ENCODE measurements at places on chromosomes 3 and 15.

DNA sequence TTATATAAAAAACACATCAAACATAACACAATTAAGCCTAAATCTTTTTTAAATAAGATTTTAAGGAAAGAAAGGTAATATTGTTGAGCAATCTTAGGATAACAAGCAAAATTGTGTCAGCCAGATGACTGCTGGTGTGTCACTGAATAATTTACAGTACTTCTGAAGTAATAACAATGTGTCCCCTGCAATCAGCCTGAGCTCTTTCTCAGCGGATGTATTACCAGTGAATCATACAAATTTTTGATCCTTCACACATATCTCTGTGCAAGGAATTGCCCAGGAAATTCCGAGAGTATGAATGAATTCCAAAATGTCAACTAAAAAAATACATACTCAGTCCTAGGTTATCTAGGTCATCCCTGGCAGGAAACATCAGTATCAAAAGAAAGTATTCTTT lies 76.6 kb upstream of the PTX3 start:
- DNase-seq: no peak

DNA sequence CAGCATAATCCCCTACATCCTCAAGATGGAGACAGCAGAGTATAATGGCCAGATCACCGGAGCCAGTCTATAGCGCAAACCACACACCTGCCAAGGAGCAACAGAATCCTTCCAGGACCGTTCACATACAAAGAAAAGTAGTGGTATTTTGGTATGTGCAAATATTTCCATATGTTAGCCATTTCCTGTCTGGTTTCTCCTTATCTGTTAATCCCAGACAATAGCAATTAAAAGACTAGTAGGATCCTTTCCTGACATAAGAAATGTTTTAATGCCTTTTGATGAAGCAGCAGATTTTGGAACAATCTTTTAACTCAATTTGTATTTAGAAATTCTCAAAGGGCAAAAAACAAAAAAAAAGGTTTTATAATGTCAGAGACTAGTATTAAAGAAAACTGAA lies 22.2 kb downstream of the MRPS25 start:
- no peak for DNase-seq

GRCh38 chr3:53592862-53593261 lies 98.5 kb downstream of the CACNA1D start:
- DNase-seq: no peak

GRCh38 chr15:58257776-58258325 lies 119.7 kb downstream of the AQP9 start:
- no peak for DNase-seq

DNA sequence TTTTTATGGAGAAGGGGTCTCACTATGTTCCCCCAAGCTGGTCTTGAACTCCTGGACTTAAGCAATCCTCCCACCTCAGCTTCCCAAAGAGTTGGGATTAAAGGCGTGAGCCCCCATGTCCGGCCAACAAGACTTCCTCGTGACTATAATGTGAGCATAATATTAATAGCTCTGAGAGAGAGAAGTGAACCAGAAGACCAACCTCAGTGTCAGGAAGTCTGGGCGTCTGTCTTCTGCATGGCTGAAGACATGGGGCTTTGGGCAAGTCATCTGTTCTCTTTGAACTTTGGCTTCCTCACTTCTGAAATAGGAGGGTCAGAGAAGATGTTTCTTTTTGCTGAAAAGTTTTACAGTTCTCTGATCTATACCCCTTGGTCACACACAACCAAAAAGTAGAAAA lies 92.1 kb downstream of the SLC49A4 start:
- no peak for DNase-seq

- no peak for DNase-seq
Observed at GRCh38 chr3:147408188-147409100, 721 bp upstream of the ZIC1 start.

GRCh38 chr3:194204042-194204987 lies 68.4 kb downstream of the HES1 start:
- no peak for DNase-seq

DNA sequence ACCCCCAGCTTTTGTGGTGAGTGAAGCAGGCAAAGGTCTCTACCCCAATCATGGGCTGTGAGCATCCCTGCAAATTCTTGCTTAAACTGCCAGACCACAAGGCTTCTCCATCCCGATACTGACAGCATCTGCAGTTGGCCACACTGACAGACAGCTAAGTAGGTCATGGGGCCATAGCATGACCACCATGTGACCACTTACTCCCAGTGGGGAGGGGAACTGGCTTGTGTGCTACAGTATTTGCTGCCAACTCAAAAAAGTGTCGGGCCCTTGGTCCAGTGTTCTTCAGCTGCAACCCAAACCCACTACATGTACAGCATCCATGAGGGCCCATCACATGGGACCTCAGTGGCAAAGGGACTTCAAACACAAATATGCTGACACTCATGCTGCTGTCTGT lies 103.4 kb downstream of the SEC22A start:
- DNase-seq: no peak

GRCh38 chr3:63528325-63529000 lies 124.0 kb upstream of the SNTN start:
- no peak for DNase-seq

DNA sequence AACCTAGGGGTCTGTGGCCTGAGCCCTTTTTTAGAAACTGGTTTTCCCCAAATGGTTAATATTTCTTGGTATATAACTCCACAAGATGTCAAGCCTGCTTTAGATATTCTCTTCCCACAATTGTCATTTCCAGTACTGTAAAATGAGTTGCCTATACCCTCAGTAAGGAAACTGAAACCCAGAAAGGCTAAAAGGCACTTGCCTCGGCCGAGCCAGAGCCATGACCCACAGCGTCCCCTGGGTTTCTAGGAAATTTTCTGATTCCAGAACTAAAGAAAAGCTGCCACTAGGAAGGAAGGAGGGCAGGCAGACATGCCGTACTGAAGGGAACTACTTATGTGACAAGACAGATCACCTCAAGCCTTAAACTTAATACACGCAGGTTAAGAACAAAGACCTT lies 59.1 kb downstream of the ATP8B4 start:
- no peak for DNase-seq

- no peak for DNase-seq
Observed at GRCh38 chr15:33677238-33677830, 291.0 kb upstream of the CHRM5 start.

DNA sequence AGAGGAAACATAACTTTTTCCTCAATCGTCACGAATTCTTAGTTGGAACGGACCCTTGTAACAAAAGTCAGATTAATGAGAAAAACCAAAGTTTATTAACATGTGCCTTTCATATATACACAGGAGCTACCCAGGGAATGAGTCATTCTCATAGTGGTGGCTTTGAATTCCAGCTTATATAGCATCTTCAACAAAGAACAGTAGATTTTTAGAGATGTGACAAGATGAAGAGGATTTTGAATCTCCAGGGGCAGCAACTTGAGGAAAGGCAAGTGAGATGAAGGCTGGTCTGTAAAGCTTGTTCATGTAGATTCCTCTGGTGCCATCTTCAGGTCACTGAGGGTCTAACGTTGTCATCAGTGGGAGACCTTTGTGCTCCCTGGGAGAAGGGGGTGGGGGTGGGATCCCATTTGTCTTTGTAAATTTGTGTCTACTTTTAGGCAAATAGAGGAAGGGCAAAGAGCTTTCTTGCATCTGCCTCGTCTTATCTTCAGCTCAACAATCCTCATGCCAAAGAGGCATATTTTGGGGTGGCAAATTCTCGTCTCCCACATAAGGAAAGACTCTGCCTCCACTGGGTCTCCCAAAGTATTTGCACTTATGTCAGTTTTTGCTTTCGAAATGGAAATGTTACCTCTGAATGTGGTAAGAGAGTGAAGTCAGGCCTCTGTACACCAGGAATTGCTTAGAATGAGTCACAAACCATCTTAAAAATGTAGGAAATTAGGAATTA lies 29.5 kb downstream of the CLEC3B start:
- DNase-seq: no peak

DNA sequence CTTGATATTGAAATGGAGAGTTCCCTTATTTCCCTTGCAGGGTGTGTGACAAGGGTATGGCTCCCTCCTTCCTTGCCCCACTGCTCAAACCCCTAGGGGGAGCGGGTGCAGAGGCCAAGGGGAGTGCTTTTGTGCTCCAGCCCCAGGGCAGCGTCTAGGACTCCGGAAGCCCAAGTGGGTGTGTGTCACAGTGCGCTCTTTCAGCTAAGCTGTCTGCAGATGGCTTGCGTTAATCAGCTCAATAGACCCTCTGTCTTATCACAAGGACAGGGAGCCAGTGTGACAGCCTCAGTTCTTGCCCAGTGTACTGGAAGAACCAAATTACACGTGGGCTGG lies 523.6 kb upstream of the LMCD1 start:
- no peak for DNase-seq

DNA sequence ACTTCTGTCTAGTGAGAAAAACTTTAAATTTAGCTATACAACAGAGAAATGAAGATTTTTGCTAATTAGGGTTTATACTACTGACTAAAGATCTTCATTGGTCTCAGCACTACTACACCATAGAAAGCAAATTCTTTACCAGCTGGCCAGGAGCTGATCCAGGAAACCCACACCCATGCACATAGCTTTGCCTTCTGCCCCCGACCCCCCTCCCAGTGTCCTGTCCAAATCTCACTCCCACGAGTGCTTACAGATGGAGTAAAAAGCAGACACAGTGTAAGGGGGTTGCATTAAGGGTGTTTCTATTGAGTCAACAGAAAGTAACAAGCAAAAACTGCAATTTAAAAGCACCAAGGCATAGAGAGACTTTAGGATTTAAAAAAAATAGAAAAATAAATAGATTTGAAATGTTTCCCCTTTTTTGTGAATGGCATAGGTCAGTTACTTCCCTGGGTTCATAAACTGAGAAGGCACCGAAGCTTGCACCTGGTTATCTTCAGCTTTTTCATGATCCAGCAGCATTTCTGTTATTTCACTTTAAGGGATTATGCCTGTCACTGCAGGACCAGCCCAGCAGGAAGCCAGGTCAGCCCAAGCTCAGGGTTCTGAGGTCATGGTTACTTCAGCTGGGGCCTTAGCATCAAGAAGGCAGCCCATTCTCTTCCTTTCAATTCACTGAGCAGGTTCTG lies 124.3 kb downstream of the CTNNB1 start:
- DNase-seq: no peak

- no peak for DNase-seq
Observed at GRCh38 chr15:73114064-73114463, 61.8 kb downstream of the NEO1 start.

DNA sequence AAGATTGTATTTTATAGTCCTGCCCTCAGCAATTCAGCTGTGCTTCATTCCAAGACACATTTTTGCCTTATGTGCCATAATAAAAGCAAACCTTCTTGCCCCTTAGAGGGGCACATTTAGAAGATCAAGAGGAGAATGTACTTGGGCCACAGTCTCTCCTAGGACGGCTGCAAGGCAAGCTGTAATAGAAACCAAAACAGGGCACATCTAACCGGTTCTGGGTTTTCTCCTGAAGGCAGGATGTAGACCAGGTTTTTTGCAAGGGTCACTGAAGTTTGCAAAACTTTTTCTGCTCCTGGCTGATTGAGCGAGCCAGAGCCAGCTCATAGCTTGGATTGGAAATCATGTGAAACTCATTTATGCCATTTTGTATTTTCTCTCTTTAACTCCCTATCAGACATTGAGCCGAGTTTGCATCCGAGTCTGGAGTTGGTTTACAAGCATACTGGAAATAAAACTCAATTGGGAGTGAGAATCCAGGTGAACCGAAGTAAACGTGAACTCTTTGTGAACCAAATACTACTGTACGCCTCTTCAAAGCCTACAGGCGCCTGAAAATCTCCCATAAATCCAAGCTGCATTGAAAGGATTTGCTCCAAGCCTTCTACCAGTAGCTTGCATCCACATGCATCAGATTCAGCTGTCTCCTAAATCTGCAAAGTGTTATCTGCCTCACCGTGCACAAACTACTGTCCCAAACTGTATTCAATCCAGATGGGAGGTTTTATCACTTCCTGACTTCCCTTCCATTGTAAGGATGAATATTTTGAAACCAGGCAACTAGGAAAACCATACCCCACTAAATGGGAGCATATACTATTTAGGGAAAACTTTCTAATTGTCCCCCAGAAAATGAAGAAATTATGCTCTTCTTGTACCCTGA lies 60.9 kb upstream of the TSC22D2 start:
- DNase-seq: no peak

GRCh38 chr15:77528968-77529319 lies 103.8 kb downstream of the LINGO1 start:
- no peak for DNase-seq

GRCh38 chr15:48946074-48946839 lies 17.5 kb downstream of the SHC4 start:
- DNase-seq: no peak

DNA sequence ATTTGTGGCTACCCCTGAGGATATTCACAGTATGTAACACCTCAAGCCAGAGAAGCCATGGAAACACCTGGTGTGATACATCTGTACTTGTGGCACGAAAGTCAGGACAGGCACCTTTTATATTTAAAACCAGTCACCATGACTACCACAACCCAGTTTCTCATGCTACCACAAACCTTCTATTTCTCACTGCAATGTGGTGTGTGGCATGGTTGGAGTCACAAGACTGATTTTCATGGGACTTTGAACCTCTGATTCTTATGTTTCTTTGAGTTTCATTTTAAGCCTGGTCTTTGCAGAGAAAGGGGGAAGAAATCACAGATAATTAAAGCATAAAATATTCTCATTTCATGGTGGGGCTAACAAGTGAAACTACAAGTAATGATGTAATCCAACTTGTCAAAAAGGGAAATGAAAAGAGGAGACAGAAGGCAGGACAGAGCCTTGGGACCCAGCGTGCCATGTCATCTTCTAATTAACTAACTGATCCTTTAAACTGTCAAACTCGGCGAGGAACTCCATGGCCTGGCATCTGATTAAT lies 175.9 kb downstream of the PDZRN3 start:
- no peak for DNase-seq

- no peak for DNase-seq
Observed at GRCh38 chr3:12132881-12133280, 25.8 kb downstream of the TIMP4 start.

GRCh38 chr3:37712918-37713817 lies 148.5 kb upstream of the CTDSPL start:
- DNase-seq: no peak

- no peak for DNase-seq
Observed at GRCh38 chr15:70247281-70247680, 149.6 kb upstream of the TLE3 start.

GRCh38 chr3:188417766-188418165 lies 263.8 kb downstream of the LPP start:
- no peak for DNase-seq

DNA sequence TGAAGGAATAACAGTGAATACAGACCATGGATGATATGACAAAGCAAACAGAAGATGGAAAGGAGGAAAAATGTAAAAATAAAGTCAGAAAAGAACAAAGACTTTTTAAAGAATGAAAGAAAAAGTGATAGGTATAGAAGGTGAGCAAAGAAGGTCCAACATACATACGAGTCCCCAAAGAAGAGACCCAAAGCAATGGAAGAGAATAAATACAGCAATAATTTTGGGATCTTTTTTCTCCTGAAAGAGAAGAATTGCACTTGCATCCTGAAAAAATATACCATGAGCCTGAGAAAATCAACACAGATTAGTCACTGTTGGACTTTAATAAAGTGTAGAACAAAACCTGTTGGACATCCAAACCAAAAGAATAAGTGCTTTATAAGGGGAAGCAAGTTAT lies 85.3 kb upstream of the SLC6A1 start:
- DNase-seq: no peak

- DNase-seq: no peak
Observed at GRCh38 chr3:12722226-12722625, 36.8 kb downstream of the TMEM40 start.

All from stimulated activated CD4-positive, alpha-beta T cell treated with anti-CD3 and anti-CD28 coated beads, TNF-alpha, amount 100 ng/mL, for 1 hour (primary cell).